Activated CD8-positive, alpha-beta memory T cell treated with anti-CD3 and anti-CD28 coated beads for 1 hour (primary cell): ENCODE measurements at places on chromosomes 12 and 14.

- no peak for DNase-seq
These were observed 75.8 kb downstream of the FRMD6 start for GRCh38 chr14:51727526-51727925.

DNA sequence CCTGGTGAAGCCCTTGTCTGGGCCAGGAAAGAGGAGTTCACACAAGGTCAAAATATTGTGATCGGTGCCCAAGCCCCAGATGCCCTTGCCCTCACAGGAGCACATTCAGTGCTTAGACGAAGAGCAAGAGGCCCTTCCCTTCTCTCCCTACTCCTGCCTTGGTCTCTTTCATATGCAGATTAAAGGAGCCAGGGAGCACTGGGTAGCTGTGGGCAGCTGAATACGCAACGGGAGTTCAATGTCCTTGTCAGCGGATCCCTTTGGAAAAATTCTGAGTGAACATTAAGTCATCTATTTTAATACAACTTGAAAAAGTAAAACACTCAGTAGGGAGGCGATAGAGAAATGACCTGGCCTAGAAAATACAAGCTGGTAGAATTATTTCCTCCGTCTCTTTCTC is 1489.4 kb downstream of the AACS start:
- no peak for DNase-seq

DNA sequence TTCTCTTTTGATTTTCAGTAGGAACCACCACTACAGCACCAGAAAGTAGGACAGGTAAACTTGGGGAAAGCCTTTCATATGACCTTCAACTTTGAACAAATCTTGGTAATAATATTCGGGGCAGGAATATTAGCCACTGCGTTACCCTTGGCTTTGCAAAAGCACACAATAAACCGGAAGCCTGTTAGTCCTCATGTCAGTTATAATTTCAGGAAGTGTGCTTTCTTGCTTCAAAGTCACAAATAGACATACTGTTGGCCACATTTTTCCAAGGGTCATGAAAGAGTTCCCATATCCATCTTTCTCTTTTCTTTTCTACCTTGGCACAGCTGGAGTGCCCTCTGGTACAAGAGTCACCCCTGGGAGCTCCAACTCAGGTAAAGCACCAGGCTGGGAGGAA is 167.2 kb upstream of the CNTN1 start:
- no peak for DNase-seq

DNA sequence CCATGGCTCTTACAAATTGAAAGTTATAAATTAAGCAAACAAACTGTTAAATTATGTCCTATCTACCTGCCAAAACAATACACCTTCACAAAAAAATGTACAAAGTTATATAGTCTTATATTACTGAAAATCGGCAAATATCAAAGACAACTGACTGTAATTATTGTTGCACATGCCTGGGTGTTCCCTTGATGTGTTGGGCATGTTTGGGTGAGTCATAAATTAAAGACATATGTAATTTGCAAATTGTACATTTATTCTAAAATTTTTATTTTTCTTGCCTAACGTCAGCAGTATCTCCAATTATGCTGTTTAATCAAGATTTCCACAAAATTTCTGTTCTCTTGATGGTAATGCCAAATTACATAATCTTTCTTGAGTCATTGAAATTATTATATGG is 22.0 kb upstream of the SEL1L start:
- DNase-seq: no peak

DNA sequence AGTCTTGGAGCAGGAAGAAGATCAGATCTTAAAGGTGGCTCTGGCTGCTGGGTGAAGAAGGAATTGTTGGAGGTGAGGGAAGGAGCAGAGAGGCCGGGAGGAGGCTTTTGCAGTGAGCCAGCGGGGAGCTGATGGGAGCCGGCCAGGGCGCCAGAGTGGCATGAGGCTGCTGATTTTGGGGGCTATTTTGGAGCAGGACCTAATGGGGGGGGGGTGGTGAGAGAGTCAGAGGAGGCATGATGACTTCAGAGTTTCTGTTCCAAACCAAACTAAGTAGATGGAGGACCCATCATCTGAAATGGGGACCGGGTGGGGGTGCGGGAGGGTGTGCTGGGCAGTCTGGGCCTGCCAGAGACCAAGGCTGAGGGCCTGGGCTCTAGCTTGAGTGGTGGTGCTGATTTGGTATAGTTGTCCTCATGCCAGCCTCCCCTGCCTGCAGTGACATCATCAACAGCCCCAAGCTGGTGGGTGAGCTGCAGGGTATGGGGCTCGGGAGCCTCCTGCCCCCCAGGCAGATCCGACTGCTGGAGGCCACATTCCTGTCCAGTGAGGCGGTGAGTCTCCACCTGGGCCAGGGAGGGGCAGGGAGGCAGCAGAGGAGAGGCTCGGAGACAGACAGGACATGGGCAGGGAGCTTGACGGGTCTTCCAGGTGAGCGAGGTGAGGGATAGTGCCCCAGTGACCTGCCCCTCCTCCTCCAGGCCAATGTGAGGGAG is 6.2 kb downstream of the TNFAIP2 start:
- no peak for DNase-seq

DNA sequence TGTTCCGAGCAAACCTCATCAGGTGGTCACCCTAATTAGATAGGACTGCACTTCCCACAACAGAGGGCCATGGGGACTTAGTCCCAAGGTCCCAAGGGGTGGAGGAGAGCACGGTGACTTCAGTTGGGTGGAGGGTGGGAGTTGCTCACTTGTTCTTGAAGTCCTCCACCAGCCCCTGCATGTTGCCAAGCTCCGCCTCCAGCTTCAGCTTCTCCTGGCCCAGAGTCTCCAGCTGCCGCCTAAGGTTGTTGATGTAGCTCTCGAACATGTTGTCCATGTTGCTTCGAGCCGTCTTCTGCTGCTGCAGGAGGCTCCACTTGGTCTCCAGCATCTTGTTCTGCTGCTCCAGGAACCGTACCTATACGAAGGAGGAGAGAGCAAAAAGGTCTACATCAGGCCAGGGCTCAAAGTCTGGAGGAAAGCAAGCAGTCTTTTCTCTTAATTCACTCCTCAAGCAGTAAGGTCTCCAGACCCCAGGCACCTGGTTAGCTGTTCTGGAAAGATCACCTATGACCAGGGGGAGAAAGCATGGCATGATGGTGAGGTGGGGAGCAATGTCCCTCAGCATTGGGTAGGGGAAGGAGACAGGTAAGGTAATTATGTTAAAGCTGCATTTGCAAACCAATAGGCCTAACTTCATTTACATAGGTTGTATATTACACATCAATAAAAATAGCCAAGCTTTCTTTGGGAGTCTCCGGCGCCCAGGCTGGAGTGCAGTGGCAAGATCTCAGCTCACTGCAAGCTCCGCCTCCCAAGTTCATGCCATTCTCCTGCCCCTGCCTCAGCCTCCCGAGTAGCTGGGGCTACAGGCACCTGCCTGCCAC is 2.9 kb downstream of the KRT8 start:
- no peak for DNase-seq

DNA sequence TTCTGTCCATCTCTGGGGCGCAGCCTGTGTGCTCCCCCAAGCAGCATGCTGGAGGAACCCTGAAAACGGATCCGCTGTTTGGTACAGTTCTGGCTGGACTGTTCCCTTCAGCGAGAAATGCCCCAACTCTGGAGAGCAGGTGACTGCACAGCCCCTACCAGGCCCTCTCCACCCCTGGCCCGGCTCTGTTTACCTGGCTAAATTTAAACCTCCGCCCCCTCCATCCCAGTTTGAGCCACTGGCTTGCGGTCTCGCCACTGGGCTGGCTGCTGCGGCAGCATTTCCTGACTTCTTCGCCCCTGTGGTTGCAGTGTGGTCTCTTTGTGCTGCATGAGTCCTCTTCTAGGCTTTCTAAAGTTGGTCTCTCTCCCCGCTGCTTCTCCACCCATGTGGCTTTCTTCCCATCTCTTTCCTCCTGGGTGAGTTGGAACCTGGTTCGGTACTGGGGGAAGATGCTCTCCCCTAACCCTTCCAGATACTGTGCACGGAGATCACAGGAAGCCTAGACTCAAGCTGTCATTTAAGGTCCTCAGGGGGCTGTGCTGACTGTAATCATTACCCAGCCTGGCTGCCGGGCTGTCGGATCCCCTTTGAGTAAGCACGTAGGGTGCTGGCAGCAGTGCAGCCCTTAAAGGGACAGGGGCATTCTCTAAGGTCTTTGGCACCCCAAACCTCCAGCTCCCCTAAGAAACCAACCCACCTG is 60.6 kb downstream of the FBXL14 start:
- no peak for DNase-seq

GRCh38 chr12:11917501-11917900 is 153.2 kb upstream of the BCL2L14 start:
- DNase-seq: no peak

- DNase-seq: no peak
These were observed 58.9 kb downstream of the GRIP1 start for GRCh38 chr12:66620026-66620425.

- no peak for DNase-seq
These were observed 599.9 kb downstream of the SOX5 start for GRCh38 chr12:23349564-23349963.
